ENCODE measurements at places on chromosomes 2 and 18. TPM values are rescaled to one million over a fixed set of nuclear protein-coding genes. Genes with fewer than 3 reads are reported as not detected.

The CROCC2 gene
- total RNA-seq: not detected

The FZD7 gene
- 6.5 TPM for total RNA-seq

The UGT1A4 gene
- total RNA-seq: not detected

The MC4R gene
- total RNA-seq: not detected

The ALPI gene
- total RNA-seq: not detected

The EVA1A gene
- total RNA-seq: 33.5 TPM

The ELOA2 gene
- not detected for total RNA-seq

The ACMSD gene
- total RNA-seq: not detected

The DCDC2C gene
- not detected for total RNA-seq

The SNTG2 gene
- 0.55 TPM for total RNA-seq

The DTNA gene
- total RNA-seq: 1.5 TPM

The PLEKHH2 gene
- 1.3 TPM for total RNA-seq

The ANKRD62 gene
- not detected for total RNA-seq

The RMND5A gene
- 21.0 TPM for total RNA-seq

The PXDN gene
- total RNA-seq: 133 TPM

The PRKAG3 gene
- not detected for total RNA-seq

The DSC2 gene
- 19.4 TPM for total RNA-seq

The MPHOSPH10 gene
- 18.8 TPM for total RNA-seq

The GNLY gene
- not detected for total RNA-seq

The SLC4A5 gene
- not detected for total RNA-seq

The CNTNAP5 gene
- total RNA-seq: not detected

The SKOR2 gene
- total RNA-seq: not detected

The TWIST2 gene
- 23.1 TPM for total RNA-seq

The MC5R gene
- not detected for total RNA-seq

The EXOC6B gene
- total RNA-seq: 25.8 TPM

The TMBIM1 gene
- total RNA-seq: 266 TPM

The DNAJC5G gene
- not detected for total RNA-seq
